Amygdala (tissue), 56 donors: ENCODE measurements at places on chromosomes 3 and 15.
A peak's percentile ranks its signal among the peaks of the same experiment; 100 is the strongest.

DNA sequence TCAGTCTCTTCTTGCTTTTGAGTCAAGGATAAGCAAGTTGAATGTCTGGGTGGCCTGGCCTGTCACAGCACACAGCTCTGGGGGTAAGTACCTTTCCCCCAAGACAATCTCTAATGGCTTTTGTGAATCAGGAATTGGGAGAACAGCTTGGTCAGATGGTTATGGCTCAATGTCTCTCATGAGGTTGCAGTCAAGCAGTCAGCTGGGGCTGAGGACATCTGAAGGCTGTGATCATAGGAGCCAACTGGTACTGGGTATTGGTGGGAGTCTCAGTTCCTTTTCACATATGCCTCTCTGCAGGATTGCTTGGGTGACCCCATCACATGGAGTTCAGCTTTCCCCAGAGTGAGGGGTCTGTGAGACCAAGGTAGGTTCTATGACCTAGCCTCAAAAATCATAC, 33.0 kb upstream of the TMEM158 start:
- no peak for DNase-seq

GRCh38 chr3:1232276-1232675, 139.5 kb downstream of the CNTN6 start:
- no peak for DNase-seq

GRCh38 chr15:33026614-33027013, 167.9 kb downstream of the FMN1 start:
- no peak for DNase-seq

- DNase-seq, result no peak
Measured at GRCh38 chr3:1380926-1381646, 288.3 kb downstream of the CNTN6 start.

- no peak for DNase-seq
Measured at GRCh38 chr15:85168642-85169173, 187.1 kb downstream of the PDE8A start.

- no peak for DNase-seq
Measured at GRCh38 chr15:95987886-95988573, 342.5 kb upstream of the NR2F2 start.

DNA sequence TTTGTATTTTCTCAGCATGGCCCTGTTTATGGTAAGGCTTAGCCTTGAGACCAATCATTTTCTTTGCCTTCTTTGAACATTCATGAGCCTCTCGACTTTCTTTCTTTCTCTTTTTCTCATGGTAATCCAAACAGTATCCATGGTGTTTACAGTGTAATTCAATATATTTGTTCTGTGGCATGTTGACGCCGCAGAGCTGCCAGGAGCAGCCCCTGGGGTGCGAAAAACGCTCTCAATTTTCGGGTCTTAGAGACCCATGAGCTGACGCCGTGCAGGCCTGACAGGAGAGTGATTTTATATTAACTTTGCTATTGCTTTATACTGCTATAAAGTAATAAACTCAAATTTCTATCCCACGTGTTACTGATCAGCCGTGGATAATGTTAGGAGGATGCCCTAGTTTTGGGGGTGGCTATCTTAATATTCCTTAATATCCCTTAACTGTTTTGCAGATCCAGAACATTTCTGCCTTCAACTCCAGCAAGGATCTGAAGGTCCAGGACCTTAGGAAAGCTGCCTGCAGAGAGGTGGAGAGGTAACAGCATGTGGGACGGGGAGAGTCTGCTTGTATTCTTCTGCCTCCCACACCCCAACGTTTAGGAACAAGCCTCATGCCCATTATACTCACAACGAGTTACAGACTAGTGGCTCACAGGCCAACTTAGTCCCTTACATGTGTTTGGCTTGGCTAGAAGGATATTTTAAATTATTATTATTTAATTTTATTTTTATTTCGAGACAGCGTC, 29.3 kb upstream of the MYO1E start:
- no peak for DNase-seq

- DNase-seq, result no peak
Measured at GRCh38 chr3:4756057-4756775, 223.0 kb upstream of the BHLHE40 start.

GRCh38 chr3:139127101-139127500, 82.4 kb upstream of the PRR23C start:
- no peak for DNase-seq

DNA sequence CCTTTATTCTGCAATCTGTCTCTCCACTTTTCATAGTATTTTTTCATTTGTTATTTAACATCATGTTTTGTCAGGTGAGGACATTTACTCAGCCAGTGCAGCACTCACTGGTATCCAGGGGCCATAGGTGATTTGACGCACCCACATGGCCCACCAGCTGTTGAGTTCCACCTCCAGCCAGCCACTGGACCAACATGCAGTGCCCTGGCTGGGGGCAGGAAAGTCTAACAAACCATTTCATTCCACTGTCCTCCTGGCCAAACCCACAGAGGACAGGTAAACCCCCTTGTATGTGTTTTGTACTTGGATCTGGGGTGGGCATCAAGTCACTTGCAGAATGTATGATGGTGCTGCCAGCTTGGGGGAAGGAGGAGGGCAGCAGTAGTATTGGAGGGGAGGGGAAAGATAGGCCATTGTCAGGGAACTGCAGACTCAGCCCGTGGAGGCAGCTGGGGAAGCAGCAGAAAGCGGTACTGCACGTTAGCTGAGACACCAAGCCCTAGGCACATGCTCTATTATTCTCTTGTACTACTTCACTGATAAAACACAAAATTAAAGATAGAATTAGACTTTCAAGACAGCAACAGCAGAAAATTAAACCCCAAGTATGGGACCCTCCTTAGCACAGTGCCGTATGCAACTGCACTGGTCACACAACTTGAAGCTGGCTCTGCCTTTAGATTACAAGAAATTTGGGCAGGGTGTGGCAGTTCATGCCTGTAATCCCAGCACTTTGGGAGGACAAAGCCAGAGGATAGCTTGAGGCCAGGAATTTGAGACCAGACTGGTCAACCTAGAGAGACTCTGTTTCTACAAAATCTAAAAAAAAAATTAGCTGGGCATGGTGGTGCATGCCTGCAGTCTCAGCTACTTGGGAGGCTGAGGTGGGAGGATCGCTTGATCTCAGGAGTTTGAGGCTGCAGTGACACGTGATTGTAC, 15.4 kb upstream of the RPL24 start:
- no peak for DNase-seq

DNA sequence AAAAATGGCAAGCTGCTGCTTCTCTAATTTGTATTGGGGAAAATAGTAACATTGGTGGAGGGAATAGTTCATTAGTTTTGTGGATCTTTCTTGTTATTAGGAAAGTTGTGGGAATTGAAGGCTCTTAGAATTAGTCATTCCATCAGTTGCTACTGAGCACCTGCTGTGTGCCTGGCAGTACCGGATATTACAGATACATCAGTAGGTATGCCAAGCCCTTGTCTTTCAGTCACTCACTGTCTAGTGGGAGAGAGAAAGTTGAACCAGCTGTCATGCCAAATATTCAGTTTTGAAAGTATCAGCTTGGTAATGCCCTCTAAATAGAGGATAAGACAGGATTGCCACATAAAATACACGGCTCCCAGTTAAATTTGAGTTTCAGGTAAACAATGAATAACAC, 32.5 kb downstream of the IGSF10 start:
- DNase-seq, result no peak

DNA sequence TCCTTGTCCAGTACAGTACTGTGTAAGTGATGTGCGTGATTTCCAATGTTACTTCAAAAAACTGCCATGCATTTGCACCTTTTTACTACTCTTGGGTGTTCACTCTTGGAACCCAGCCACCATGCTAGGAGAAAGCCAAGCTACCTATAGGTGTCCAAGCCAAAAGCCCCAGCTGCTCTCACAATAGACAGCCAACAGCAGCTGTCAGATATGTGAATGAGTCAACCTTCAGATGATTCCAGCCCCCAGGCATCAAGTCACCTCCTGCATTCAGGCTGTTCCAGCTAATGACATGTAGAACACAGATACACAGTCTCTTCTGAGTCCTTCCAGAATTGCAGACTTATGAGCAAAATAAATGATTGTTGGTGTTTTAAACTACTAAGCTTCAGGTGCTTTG, 417.7 kb upstream of the TGFBR2 start:
- no peak for DNase-seq

DNA sequence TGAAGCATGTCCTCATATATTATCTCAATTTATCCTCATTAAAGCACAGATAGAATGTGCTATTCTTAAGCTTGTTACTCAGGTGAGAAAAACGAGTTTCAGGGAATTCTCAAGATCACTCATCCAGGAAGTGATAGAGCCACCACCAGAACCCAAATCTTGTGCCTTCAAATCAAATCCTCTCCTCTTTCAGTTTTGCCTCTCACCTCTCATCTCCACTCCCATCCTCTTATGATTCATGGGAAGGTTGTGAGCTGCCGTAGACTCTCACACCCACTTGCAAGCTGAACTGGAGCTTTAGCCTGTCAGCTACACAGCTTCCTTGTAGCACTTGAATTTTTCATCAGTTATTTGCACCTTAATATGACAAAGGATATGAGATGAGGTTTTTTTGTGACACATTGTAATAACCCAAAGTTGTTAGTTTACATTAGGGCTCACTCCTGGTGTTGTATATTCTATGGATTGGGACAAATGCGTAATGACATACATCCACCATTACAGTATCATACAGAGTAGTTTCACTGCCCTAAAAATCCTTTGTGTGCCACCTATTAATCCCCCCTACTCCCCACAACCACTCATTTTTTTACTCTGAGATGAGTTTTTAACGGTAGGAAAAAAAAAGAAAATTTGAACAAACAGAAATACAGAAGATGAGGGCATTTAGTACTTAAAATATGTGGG, 25.7 kb downstream of the GPR15 start:
- no peak for DNase-seq

DNA sequence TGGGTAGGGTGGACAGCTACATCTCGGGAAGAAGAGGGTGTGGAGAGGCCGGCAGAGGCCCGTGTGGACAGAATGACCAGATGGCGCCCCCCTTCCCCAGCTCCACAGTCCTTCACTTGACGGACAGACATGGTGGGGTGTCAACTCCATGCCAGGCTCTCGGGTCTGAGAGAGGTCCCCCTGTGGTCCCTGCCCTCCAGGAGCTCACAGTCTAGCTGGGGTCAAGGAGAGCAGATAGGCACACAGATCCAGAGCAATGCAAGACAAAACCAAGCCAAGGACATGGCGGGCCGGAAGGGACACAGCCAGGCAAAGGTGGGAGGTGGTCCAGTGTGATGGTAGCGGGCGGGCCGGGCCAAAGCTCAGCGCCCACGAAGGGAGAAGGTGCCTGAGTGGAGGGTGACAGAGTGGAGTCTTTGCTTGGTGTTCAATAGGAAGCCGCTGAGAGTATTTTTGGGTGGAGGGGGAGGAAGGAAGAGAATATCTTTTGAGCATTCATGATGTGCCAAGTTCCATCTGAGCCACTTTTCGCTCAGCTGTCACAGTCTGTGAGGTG, 72.1 kb upstream of the SEC13 start:
- DNase-seq, result no peak

GRCh38 chr15:44812029-44812517, 75.7 kb downstream of the TRIM69 start:
- no peak for DNase-seq

DNA sequence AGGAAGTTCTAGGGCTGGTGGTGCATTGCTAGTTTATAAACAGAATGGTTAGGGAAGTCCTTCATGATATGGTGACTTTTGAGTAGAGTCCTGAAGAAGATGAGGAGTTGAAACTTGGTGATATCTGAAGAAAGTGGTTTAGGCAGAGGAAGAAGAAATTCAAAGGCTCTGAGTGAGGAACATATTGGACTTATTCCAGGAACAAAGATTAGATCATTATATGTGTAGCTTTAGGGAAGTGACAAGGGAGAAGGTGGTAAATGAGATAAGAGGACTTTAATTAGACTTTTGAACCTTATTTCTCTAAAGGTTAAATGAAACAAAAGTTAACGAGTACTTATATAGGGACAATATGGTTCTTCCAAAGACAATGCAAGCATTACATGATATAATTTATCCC, 286.7 kb downstream of the DOCK3 start:
- DNase-seq, result no peak

DNA sequence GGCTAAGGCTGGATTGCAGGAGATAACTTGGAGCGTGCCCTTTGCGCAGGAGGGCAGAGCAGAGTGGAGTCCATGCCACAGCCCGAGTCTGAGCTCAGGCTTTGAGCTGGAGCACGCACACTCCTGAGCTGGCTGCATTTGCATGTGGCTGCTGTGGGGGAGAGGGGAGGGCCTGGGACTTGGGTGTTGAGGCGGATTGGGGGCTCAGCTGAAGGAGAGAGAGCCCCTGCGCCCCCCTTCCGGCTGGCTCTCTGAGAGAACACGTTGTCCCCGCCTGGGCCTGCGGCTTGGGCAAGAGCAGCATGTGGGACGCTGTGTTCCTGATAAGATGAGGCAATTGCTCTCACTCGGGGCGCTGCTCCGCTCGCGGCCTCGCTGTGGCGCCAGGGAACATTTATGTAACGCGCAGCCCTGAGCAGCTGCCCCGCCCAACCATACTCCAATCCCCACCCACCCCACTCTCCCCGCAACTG, 39.1 kb downstream of the KLF13 start:
- peak; percentile 73 for DNase-seq

DNA sequence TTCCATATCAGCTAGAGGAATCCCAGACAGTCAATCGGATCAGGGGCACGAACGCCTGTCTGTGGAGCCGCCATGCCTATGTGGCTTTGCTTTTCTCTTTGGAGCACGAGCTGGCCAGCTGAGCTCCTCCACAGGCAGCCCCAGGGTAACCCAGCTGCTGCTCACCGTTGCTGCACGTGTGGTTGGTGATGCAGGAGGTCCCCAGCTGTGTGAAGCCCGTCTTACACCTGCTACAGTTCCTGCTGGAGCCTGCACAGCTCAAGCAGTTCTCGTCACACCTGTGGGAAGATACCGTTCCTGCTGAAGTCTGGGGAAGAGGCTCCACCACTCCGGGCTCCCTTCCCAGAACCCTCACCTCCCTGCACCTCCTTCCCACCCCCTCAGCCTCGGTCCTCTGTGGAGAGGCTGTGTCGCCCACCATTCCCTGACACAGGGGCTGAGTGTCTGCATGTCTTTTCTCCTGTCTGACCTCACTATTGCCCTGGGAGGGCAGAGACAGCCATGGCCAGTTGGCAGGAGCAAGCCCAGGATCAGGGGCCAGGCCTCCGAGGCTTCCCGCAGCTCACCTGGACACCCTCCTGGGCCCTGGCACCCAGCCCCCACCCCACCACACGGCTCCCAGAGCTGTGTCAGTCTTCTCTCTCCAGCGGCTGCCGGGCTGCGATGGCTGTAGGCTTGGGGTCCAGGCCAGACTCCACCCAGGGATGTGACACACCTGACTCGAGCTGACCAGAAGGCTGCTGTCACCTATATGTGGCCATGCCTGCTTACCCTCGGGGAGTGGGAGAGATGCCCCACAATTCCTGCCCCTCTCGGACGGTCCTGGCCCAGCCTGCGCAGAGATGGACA, 12.2 kb upstream of the SNRPA1 start:
- DNase-seq, result no peak

- DNase-seq, result no peak
Measured at GRCh38 chr3:69715204-69715603, 24.1 kb upstream of the MITF start.
